ENCODE measurements at places on chromosomes 2 and 18.

DNA sequence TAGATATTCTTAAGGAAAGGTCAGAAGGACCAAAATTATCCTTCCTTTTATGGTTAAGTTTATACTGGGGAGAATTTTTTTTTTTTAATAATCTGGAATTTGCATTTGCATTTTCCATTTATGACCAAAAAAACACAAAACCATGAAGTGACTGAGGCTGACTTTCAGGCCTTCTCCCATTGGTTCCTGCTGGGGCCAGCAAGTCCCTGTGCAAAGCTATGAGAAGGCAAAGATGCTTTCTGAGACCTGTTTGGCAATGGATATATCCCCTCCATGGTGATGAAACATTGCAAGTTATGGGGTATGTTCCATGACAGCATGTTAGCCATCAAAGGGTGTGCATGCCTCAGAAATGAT lies 60.8 kb downstream of the KIAA2012 start:
- DNase-seq = no peak

DNA sequence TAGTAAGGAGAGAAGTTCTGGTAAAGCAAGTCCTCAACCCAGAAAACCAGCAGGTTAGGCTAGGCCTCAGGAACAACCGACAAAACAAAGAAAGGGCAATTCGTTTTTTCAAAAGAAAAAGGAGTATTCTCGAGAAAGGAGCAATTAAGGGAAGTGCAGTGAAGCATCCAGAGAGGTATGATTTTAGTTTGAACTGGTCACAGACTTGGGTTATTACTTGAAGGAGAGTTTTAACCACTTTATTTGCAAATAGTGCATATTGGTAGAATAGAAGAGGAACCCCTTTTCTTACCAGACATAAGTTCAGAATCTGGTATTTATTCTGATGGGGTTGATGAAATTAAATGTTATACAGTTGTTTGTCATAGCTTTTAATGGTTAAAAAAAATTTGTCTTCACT lies 110.0 kb upstream of the GCFC2 start:
- DNase-seq = no peak

DNA sequence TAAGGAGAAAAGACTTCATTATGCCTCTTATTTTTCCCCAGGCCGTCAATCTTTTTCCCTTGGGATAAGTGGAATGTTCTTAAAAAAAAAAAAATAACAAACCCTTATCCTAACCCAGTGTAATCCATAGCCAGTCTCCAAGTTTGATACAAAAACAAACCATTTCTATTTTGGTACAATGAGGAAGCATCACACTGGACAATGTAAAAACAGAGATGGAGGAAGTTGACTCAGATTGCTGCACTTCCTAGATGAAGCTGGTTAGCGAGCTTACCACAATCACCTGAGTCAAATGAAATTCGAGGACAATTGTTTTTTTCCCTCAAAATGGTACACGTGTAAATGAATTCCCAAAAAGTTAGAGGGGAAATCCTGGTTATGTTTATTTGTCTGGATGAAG lies 259.7 kb downstream of the TCF4 start:
- peak; percentile 33 for DNase-seq

DNA sequence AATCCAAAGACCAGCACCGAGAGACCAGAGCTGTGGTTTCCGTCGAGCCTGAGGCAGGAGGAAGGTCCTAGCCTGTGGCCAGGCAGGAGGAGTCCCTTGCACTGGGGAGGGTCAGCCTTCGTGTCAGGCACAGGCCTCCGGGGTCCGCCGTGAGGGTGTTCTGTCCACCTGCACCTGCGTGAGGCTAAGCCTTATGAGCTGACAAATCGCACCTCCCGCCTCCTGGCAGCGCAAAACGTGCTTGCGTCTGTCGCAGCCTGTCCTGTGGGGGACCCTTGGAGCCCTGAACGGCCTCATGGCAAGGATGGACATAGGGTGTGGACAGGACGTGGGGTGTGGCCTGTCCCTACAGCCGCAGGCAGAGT lies 73.3 kb downstream of the KCNG2 start:
- DNase-seq = no peak

GRCh38 chr2:156350374-156351142 lies 18.0 kb upstream of the NR4A2 start:
- DNase-seq = no peak

DNA sequence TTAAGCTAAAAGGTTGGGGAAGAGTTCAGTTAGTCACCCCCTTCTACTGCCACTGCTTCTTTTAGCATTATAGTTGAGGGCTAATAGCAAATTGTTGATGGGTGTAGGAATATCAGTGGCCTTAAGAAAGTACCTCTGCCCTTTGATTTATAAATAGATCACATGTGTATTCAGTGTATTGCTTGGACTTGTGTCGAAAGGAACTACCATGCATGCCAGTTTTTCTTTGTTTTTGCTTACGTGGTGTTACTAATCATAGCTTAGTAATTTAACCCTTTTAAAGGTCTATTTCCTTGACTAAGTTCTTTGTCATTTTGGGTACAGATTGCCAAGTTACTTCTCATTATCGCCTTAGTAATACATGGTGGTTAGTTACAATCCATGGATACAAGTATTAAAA lies 85.6 kb downstream of the MIB1 start:
- no peak for DNase-seq

DNA sequence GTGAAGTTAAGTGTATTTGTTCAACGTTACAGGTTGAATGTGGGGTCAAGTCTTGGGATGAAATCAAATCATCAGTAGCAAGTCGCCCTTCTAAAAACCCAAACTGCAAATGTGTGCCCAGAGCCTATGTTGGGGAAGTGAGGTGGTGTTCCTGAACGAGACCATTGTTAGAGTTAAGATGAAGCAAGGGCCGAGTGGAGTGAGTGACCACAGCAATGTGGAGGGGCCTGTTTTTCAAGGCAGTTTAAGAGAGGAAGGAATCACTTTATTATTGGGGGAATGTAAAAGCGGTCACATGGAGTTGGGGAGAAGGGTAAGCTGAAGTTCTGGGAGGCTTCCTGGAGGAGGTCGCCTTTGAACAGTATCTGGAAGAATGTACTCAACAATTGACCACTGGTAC lies 68.5 kb downstream of the MYCN start:
- no peak for DNase-seq

GRCh38 chr2:218879776-218880101 lies 913 bp upstream of the WNT10A start:
- no peak for DNase-seq

DNA sequence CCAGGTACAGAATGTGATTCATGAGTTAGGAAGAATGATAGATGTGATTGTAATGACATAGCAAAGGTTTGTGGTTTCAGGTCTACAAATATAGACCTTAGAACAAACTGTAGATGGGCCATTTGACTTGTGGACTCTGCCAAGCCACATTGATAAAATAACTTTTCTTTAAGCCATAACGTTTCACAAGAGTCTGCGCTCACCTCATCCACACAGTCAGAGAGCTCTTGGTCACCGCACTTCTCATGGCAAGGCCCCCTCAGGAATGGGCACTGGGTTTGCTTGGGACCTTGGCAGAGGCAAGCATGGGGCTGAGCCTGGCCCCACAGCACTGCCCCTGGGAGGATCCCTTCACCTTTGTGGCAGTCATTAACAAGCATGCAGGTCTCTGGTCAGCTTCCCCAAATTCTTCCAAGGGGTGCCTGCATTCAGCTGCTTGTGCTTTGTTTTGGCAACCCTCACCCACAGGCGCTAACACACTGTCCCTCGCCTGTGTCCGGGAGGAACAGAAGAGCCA lies 14.0 kb downstream of the ARMC9 start:
- no peak for DNase-seq

DNA sequence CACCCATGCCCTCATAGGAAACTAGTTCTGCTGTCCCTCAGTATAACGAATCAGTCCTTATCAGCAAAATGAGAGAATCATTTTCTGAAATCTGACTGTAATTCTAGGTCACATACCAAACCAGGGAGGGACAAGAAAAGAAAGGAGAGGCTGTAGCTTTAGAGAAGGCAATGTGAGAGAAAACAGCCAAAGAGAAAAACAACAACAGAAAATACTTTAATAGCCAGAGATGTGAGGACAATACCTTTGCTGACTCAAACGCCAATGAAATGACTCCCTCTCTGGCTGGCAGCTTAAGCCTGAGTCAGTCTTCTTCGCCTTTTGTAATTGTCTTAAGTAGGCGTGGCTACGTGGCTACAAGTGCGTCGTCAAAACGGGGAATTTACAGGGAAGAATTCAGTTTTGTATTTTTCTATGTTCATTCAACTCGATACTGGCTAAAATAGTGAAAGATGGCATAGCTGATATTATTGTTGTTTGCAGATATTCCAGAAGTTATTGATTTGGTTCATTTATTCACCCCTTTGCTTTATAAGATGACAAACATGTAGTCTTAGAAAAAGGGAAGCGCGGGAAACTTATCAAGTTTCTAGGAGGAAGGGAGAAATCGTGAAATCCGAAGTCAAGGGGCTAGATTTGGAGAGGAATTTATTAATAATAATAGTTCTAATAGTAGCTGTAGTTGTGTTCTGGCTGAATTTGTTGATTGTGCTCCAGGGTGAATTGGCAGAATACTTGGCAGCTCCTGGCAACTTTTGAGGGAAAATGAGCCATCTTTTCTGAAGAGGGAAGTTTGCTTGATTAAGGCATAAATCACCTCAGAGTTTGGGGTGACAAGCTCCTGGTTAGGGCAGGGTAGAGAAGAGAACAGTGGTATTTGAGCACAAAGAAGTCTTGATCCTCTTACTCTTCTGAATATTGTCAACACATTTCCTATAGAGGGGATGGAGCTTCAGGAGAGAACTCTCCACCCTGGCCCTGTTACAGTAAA lies at the start of gene IL1A:
TSS of gene IL1A (minus strand) at position 295 of the 991 bp plus-strand sequence. CDS start 723 bp downstream, outside the sequence.
- DNase-seq = no peak

DNA sequence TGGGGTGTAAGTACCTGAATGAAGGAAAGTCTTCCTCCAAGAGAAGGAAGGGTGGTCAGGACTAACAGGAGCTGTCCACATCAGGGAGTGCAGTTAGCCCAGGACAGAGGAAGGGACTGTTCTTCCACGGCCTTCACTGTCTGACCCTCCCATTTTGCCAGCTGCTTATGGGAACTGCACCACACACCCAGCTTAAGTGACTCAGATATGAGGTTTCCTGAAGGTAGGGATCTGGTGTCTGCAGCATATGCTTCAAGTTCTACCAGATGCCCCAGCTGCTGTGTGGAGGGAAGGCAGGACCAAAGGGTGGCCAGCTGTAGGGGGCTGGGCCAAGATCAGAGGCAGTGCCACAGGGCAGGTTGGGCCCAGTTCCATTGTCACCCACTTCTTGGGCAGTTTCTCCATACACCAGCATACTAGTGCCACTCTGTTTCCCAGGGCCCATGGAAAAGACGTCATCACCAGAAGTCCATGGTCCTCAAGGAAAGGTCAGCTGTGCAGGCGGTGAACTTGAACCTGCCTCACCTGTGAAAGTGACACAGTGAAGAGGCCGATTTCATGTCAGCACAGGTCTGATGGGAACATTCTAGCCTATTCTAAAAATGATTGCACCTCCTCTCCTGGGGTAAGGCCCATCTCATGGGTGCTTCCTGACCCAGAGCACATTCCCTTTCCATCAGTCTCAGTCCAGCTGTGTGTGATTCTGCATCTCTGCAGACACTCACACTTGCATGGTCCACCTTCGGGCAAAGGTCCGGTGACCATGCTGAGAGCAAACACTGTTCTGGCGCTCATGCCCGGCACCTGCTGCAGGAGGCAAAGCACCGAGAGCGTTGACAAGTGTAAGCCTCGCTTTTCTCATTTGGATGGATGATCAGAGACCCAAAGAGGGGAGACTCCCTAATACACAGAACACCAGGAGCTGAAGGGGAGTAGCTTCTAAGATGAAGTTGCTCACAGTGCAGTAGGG lies 68.0 kb downstream of the ACAA2 start:
- DNase-seq = no peak

GRCh38 chr2:202009019-202009481 lies 24.6 kb upstream of the FZD7 start:
- DNase-seq = no peak

DNA sequence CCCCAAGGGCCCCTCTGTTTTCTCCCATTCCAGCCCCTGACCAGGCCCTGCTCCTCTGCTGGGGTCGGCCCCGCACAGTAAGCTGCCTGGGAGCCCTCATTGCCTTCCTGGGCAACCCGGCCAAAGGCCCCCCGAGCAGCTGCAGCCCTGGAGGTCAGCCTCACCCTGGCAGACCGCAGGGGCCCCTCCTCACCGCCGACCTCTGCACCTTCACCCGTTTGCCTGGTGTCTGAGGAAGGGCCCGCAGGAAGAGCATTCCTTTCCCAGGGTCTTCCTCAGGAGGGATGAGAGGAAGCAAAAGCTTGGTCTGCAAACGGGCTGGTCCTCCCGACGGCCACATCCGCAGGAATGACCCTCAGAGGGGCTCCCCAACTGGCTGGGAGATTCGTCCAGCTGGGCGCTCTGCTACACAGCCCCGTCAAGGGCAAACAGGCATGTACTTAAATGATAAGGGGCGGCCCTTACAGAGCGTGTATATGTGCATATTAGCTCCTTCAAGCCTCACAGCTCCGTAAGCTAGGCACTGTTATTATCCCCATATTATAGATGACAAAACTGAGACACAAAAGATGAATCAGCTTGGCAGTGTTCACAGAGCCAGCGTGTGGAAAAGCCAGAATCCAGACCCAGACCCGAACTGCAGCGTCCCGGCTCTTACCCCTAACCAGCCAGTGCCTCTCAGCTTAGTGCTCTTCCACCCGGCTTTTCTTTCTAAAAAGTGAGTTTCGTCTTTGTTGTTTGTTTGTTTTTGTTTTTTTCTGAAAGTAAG lies 52.8 kb downstream of the SLC4A1AP start:
- DNase-seq = no peak

DNA sequence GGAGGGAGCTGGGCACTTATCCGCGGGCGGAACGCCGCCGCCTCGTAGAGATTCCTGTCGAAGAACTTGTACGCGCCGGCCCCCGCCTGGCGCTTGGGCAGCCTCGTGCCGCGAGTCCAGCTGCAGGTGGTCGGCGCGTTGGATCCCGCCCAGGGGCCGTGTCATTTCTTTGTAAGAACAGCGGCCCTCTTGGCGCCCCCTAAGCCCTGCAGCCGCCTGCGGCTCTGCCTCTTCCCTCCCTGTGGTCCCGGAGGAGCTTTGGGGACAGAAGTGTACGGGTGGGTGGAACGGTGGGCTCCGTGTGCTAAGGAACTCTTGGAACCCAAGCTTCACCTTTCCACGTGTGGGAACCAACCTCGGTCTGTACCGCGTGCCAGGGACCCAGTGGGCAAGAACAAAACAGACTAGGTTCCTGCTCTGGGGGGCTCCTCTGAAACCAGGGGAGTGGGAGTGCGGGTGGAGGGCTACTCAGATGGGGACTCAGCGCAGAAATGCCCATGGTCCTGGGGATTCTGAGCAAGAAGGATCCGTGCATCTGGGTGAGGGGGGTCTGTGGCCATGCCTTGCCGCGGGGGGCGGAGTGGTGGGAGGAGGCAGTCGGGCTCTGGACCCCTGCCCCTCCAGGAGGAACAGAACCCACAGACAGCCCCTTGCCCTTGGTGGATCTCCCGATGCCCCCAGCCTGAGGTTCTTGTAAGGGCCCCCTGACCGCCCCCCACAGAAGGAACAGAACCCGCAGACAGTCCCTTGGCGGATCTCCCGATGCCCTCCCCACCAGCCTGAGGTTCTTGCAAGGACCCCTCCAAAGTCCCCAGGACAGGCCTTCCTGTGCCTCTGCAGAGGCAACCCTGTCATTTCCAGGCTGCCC lies 1.5 kb downstream of the GPC1 start:
- no peak for DNase-seq

GRCh38 chr18:58756596-58757240 lies 85.5 kb downstream of the MALT1 start:
- no peak for DNase-seq

Data from GF-D8 (cell line).